ENCODE measurements at places on chromosomes 11 and 22.

DNA sequence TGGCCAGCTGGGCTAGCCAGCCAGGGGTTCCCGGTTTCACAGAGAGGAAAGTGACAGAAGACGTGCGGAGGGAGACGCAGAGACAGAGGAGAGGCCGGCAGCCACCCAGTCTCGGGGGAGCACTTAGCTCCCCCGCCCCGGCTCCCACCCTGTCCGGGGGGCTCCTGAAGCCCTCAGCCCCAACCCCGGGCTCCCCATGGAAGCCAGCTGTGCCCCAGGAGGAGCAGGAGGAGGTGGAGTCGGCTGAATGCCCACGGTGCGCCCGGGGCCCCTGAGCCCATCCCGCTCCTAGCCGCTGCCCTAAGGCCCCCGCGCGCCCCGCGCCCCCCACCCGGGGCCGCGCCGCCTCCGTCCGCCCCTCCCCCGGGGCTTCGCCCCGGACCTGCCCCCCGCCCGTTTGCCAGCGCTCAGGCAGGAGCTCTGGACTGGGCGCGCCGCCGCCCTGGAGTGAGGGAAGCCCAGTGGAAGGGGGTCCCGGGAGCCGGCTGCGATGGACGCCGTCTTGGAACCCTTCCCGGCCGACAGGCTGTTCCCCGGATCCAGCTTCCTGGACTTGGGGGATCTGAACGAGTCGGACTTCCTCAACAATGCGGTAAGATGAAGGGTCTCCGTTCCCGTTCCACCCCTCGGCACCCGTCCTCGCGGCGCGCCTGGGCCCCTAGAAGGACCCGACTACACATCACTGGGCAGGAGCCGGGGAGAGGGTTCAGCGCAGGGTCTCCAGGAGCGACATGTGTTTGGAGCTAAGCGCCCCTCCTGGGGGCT, at the start of gene CREB3L1:
Gene CREB3L1, plus strand, starts transcription at position 41 of the 765 bp plus-strand sequence. Its CDS starts 450 bp downstream, at position 491.
- no peak for DNase-seq

- DNase-seq = no peak
Observed at GRCh38 chr11:29214833-29215232, 802.0 kb downstream of the KCNA4 start.

DNA sequence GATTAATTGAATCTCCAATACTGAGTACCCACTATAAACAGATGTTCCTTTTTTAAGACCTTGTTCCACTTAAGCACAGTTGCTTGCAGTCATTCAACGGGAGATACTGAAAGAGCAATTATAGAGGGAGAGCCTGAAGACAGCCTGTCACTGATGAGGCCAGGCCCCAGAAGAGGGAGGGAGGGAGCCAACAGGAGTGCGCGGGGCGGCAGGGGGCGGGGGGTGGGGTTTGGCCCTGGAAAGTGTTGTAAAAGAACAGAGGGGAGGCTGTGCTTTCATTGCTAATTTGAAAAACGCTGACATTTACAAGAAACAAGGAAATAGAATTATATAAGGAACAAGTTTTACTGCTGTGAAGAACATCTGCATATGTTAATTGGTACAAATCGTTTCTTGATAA, 53.1 kb downstream of the MAP6 start:
- no peak for DNase-seq

DNA sequence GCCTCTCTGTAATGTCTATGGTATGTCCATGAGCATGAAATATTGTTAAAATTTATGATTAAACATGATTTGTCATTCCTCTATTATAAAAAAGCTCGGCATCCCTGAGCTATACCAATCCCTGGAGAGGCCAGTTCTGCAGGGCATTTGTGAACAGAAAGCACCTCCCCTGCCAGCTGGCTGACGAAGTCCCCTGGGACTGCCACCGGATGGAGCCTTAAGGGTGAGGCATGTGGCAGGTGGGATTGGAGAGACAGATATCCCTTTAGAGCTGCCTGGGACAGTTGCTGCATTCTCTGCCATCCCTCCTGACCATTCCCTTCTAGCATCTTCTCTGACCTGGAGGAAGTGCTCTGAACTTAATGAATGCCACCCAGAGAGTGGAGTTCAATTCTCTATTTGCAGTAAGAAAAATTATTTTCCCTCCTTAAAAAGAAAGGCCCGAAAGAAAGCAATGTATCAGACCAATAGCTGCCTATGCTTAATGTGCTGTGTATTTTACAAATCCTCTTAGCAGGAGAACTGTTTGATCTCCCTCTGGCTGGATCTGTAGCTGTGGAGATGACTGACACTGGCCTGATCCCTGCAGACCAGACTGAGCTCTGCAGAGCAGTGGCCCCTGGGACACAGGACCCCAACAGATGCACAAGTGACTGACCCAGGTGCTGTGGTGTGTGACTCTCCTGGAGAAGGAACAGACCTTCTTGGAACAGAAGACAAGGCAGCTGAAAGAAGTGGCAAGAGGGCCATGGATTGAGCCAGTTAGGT, 219.0 kb upstream of the NAV2 start:
- DNase-seq = no peak

- DNase-seq = no peak
Observed at GRCh38 chr11:2694495-2694894, 5.3 kb downstream of the KCNQ1OT1 start.

GRCh38 chr11:69726481-69726880, 22.7 kb upstream of the FGF19 start:
- no peak for DNase-seq

GRCh38 chr22:45597460-45598192, 74.0 kb upstream of the ATXN10 start:
- DNase-seq = no peak

GRCh38 chr11:82631722-82632630, 101.7 kb downstream of the FAM181B start:
- DNase-seq = no peak

DNA sequence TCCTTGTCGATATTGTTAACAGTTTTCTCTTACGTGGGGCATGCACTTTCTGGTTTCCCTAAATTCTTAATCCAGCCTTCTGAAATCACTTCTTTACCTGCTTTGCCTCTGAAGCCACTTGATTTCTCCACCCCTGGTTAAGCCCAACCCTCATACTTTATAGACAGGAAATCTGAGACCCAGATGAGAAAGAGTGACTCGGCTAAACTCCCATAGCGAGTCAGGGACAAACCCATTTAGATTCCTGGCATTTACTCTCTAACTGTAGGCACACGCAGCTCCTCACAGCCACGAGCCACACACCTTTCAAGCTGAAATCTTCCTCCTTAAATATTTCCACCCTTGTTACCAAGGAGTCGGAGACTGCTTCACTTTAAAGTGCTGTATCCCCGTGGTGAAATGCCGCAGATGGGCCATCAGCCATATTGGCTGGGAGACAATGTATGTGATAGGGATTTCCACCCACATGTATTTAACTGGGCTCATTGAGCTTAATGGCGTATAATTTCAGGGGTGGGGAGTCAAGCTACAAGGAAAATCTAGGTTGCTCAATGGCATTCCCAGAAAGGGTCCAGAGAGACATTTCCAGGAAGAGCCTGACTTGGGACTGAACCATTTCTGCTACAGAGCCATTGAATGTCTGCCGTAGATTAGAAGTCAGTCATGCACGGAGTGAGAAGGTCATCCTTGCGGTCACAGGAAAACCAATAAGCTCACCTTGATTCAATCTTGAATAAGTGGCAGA, 49.9 kb upstream of the GRK3 start:
- DNase-seq = no peak
